ENCODE measurements at places on chromosomes 6 and 20.

- DNase-seq: no peak
Measured at GRCh38 chr6:122154155-122154554, 245.3 kb upstream of the HSF2 start.

- no peak for DNase-seq
Measured at GRCh38 chr6:112015725-112016124, 38.2 kb upstream of the CCN6 start.

DNA sequence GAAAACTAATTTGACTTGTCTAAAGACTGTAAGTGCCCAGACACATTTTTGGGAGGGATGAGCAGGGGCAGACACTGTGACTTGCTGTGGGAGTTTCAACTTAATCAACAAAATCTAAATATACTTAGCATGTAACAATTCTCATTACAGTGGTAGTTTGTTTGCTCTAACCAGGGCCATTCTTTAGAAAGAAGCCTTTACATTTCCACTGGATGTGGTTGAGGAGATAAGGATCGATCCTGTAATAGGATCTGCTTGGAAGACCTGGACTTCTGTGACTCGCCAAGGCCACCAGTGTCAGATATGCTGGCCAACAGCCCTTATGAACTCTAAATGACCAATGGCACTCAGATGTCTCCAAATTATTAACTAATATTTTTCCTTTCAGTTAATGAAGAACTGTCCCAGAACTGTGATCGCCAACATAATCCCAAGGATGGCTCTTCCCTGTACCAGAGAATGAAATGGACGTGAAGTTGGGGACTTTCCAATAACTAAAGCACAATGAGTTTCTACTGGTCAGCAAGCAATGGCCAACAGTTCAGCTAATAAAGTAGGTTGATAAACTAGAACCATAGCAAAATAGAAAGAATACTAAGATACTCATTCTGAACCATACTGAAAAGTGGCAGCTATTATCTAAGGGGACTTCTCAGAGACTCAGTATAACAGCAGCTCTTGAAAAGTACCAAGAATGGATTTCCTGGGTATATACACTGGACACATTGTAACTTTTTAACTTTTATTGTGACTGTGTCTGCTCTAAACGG lies 7.5 kb downstream of the SMLR1 start:
- no peak for DNase-seq

DNA sequence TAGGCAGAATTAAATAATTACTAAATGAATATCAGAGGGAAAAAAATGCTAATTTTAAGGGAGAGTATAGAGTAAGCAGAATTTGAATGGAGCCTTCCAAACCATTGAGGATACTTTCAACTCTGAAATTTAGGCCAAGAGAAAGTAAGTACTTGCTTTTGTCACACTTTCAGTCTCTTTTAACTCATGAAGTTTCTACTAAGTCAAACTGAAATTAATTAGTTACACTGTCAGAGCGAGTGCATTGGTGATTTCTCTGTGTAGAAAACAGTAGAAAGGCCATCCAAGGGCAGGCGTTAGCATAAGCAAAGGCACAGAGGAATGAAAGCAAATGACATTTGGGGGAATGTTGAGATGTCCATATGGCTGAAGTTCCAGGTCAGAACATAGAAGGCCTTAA lies 92.9 kb downstream of the PLEKHG1 start:
- DNase-seq: no peak

DNA sequence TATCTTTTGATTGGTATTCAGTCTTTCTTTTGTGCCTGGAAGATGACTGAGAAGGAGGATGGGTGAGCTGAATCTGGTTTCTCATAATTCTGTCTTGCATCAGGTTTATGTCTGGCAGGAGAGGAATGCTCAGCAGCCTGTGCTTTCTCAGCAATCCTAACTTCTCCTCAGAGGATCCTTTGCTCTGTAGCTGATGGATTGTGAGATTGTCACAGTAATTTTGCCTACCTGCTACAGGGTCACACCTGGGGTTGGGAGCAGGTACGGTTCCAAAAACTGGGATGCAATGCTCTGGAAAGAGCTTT lies 2.1 kb upstream of the HS3ST5 start:
- DNase-seq: no peak

DNA sequence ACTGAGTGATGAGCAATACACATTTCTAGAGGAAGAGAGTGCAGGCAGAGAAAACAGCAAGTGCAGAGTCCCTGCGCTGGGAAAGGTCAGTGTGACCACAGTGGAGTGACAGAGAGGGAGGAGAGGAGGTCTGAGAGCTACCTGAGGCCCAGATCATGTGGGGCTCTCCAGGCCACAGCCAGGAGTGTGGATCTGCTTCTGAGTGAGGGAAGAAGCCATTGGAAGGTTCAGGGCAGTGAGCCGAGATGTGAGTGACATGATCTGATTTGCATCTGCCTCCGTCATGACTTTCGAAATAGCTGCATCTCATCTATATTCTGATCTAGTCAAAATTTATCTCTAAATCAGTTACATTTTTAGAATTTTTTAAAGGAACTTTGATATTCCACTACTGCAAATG lies 367.1 kb downstream of the PREX1 start:
- no peak for DNase-seq

GRCh38 chr6:21137700-21138335 lies 455.7 kb upstream of the SOX4 start:
- no peak for DNase-seq

GRCh38 chr6:57029213-57029612 lies 17.3 kb upstream of the KIAA1586 start:
- DNase-seq: no peak

- no peak for DNase-seq
Measured at GRCh38 chr6:132764370-132764769, 6.7 kb upstream of the VNN2 start.

DNA sequence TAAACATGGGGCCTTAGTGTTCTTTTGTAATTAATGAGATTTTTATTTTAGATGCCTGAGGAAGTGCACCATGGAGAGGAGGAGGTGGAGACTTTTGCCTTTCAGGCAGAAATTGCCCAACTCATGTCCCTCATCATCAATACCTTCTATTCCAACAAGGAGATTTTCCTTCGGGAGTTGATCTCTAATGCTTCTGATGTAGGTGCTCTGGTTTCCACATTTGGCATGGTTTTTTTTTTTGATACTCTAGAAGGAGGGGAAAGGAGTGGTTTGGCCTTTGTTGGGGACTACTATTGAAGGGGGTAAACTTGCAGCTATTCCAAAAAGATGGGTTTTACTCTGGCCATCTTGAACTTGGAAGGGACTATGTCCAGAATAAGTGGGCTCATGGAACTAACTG lies 1.7 kb downstream of the HSP90AB1 start:
- no peak for DNase-seq

- DNase-seq: no peak
Measured at GRCh38 chr6:125810445-125810844, 19.7 kb downstream of the NCOA7 start.

GRCh38 chr6:116954938-116955337 lies 77.9 kb downstream of the RFX6 start:
- DNase-seq: no peak

DNA sequence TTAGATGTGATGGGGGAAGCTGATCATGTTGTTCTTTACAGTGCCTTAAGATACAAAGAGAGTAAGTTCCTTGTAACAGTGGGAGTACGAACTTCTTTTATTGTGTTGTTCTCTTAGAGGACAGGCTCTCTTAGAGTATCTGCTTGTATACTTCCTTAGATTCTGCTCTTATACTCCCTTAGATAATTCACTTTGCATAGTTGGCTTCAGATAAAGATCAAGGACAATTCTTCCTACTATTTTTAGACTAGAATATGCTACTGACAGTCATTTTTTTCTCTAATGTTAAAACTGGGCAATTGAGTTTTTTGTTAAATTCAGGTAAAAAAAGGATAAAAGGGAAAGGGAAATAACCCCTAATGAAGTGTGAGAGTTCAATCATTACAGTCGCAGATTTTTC lies 138.7 kb downstream of the MYB start:
- no peak for DNase-seq

- no peak for DNase-seq
Measured at GRCh38 chr6:47621838-47622449, 76.4 kb upstream of the ADGRF4 start.

GRCh38 chr6:143060806-143061596 lies at the start of gene AIG1:
Gene AIG1 (plus strand): TSS chr6:143060889. CDS start chr6:143060926, 37 bp downstream.
- peak; percentile 77 for DNase-seq

DNA sequence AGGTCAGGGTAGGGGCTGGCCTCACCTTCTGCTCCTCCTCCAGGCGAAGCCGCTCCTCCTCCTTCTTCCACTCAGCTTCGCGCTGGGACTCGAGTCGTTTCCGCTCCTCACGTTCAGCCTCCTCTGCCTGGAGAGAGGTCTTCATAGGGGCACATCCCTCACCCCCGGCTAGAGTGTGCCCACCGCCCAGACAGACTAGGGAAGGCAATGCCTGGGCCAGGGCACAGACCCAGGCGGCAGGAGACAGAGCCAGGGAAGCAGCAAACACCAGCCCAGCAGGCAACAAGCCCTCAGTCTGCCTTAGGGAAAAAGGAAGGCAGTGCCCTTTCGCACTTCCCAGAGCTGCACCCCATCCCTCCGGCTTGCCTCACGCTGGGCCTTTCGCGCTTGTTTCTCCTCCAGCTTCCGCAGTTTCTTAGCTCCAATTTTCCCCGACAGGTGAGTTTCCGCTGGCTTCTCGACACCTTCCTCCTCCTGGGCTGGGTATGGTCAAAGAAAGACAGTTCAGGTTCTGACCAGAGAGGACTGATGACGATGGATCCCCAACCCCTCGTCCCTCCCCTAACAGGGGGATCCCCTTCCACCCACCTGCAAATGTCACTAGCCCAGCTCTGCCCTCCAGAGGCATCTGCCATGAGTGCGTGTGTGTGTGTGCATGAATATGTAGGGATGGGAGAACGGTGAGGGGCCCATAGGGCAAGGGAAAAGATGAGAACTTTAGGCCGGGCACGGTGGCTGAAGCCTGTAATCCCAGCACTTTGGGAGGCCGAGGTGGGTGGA lies 4.3 kb downstream of the DDRGK1 start:
- no peak for DNase-seq

- DNase-seq: peak; percentile 81
Measured at GRCh38 chr6:75601304-75602245, at the start of gene SENP6. Gene SENP6 (plus strand): TSS chr6:75601880. CDS start chr6:75602525, 645 bp downstream.

- DNase-seq: no peak
Measured at GRCh38 chr6:14001329-14002012, 76.7 kb downstream of the RNF182 start.

DNA sequence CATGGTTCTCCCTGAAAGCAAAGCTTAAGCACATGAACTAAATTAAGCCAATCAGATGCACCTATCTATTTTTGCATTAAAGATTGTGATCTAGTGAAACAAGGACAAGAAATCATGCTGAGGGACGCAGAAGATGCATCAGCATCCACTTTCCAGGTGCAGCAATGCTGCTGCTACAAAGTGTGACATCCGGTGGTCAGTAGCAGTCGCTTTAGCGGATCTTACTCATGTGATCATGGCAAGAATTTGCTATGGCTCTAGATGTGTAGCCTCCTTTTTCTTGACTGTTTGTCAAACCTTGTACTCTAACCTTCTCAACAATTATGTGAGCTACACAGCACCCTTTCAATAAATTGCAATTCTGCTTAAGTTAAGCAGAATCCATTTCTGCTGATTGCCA lies 126.8 kb upstream of the SMLR1 start:
- no peak for DNase-seq

DNA sequence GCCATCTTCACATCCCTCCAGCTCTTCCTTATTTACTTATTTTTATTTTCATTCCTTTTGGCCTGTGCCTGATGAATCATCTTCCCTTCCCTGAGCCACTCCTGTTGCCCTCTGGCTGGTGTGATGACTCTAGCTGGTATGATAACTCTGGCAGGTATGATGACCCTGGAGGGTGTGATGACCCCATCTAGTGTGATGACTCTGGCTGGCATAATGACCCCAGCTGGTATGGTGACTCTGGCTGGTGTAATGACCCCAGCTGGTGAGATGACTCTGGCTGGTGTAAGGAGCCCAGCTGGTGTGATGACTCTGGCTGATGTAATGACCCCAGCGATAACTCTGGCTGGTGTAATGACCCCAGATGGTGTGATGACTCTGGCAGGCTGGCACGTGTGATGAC lies 426.8 kb downstream of the QKI start:
- no peak for DNase-seq

DNA sequence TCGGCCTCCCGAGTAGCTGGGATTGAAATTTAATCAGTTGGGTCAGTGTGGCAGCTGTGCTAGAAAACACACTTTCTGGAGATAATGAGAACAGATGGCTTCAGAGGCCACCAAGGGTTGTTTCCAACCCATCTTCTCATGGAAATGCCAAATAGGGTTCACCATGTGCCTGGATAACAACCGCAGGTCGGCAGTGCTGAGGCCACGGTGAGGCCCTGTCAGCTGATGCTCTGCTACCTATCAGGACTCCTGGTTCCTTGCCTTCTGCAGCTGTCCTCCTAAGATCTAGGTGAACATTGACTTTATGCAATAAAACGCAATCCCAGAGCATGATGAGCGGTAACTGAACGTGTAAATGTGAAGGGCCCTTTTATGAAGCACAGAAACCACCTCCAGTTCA lies 139.3 kb upstream of the SNX9 start:
- no peak for DNase-seq

DNA sequence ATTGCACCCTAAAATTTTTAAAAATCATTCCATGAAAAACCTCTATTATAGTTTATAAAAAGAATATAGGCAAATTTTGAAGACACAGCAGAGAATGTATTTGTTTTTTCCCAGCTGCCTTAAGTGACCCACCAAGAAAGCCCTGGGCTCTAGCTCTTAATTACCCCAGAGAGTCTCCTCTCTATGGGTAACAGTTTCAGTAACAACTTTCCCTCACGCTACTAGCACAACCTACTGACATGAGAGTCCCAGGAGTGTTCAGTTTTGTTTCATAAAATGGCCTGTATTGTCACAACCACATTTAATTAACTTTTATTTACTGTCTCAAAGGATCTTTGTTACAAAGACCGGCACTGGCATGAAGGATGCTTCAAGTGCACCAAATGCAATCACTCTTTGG lies 41.5 kb downstream of the FHL5 start:
- DNase-seq: no peak

DNA sequence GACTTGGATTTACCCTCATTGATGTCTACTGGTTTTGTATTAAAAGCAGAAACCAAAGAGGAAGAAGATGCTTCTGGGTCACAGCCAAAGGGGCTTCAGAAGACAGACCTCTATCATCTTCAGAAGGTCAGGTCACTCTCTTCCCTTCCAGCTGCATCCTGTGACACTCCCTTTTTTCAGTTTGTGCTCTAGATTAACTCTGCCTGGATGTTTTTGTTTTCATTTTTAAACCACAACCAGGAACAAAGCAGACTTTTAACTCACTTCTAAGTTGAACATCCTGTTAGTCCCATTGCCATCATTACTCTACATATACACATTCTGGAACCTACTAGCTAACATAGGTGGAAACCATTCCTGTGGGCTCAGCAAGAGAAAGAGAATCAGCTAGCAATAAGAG lies 45.2 kb downstream of the AKIRIN2 start:
- peak; percentile 15 for DNase-seq

- DNase-seq: no peak
Measured at GRCh38 chr6:32956176-32956575, 3.3 kb upstream of the HLA-DMA start.

- DNase-seq: no peak
Measured at GRCh38 chr6:139468178-139468819, 93.9 kb upstream of the CITED2 start.

- no peak for DNase-seq
Measured at GRCh38 chr6:28862077-28862476, 61.7 kb downstream of the TRIM27 start.

- DNase-seq: no peak
Measured at GRCh38 chr6:80438772-80439171, 332.3 kb downstream of the BCKDHB start.

GRCh38 chr6:41039060-41039998 lies at the start of gene UNC5CL:
Gene UNC5CL (minus strand): TSS chr6:41039221. CDS start chr6:41035074, 4,147 bp downstream.
- peak; percentile 56 for DNase-seq
